Glutamatergic neuron (in vitro differentiated cells): ENCODE measurements at places on chromosomes 2 and 18. TPM values are rescaled to one million over a fixed set of nuclear protein-coding genes. Genes with fewer than 3 reads are reported as not detected.

FEV gene
- not detected for total RNA-seq

UBE2F gene
- 43.0 TPM for total RNA-seq

NBEAL1 gene
- total RNA-seq = 19.0 TPM

KIF1A gene
- total RNA-seq = 439 TPM

FKBP1B gene
- 38.1 TPM for total RNA-seq

NCKAP5 gene
- total RNA-seq = 0.20 TPM

AGXT gene
- total RNA-seq = not detected

TCF7L1 gene
- total RNA-seq = 6.6 TPM

DNA sequence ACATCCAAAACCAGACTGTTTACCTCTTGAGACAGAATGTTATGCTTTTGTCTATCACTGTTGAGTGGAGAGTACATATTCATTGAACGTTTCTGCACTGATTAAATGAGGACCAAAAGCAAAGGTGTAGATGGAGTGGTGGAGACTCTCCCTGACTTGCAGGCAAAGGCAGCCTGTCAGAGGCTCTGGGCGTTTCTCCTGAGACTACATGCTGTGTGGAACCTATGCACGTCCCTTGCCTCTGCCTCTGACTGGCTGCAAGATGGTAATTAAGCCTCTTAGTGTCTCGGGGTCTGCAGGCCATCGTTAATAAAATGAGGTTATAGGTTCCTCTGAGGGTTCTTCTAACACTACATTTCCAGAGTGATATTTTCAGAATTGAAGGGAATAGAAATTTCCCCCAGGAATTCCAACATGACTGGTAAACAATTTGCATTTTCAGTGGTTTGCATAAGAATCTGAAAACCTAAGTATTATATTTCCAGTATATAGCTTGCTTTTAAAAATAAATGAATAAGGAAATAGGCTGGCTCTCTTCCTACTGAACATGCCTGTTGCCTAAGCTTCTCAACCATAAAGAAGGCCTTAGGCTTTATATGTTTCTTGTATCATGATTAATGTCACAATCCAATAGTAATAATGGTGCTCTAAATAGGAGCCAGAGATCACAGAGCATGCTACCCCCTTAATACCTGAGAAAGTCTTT, 107.4 kb downstream of the FTCDNL1 start:
- no peak overlapping the region for H3K4me3 ChIP-seq
- no peak for DNase-seq
- no peak overlapping the region for H3K27ac ChIP-seq
- no peaks in the 10 kb centered on the region for H3K36me3 ChIP-seq
- H3K27me3 ChIP-seq = peaks cover 2% of the 10 kb centered on the region
- H3K4me1 ChIP-seq = peaks cover 11% of the 10 kb centered on the region

GRCh38 chr2:179985163-179985820, 21.8 kb downstream of the CWC22 start:
- H3K4me3 ChIP-seq = no peak overlapping the region
- H3K4me1 ChIP-seq = no peaks in the 10 kb centered on the region
- no peak overlapping the region for H3K27ac ChIP-seq
- H3K36me3 ChIP-seq = no peaks in the 10 kb centered on the region
- DNase-seq = no peak
- H3K27me3 ChIP-seq = no peaks in the 10 kb centered on the region

- no peak for DNase-seq
- H3K4me3 ChIP-seq = no peak overlapping the region
- no peaks in the 10 kb centered on the region for H3K36me3 ChIP-seq
- peaks cover 10% of the 10 kb centered on the region for H3K27me3 ChIP-seq
These were observed 17.0 kb downstream of the GPR35 start for GRCh38 chr2:240642061-240642805.

DNA sequence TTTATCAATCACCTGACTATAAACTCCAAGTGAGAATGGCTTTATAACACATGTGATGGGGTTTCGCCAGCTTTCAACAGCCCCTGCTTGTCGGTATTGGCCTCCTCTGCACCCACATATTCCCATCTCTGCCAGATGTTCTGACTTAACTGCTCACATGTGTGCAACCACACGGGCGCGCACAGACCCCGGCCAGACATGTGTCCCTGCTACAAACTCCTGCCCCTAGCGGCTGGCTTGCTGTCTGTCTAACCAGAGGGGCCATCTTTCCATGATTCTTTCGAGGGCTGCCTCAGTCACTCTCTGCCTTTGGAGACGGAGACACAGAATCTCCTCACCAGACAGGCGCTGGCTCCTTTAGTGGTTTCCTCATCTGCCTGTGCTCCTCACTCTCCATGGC, 15.3 kb downstream of the STON1 start:
- DNase-seq = no peak
- no peaks in the 10 kb centered on the region for H3K36me3 ChIP-seq
- no peak overlapping the region for H3K27ac ChIP-seq
- peaks cover 2% of the 10 kb centered on the region for H3K27me3 ChIP-seq

DNA sequence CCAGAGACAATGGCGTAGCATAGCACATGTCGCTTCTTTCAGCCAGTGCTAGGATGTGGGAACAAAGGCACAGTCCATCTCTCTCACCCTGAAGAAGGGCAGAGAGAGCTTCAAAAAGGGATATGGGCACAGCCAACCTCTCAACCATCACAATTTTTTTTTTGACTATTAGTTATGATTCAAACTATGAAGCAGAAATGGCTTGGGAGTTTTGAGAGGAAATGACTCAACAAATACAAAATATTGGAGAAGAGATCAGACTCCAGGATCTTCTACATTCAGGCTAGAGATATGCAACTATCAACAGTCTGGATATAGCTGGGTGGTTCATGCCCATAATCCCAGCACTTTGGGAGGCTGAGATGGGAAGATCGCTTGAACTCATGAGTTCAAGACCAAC, 109.1 kb downstream of the MCFD2 start:
- H3K27ac ChIP-seq = no peak overlapping the region
- H3K27me3 ChIP-seq = peaks cover 2% of the 10 kb centered on the region
- H3K36me3 ChIP-seq = no peaks in the 10 kb centered on the region
- DNase-seq = no peak
- no peak overlapping the region for H3K4me3 ChIP-seq
- peaks cover 6% of the 10 kb centered on the region for H3K4me1 ChIP-seq

- H3K27me3 ChIP-seq = no peaks in the 10 kb centered on the region
- no peak overlapping the region for H3K4me3 ChIP-seq
- H3K36me3 ChIP-seq = no peaks in the 10 kb centered on the region
- no peak overlapping the region for H3K27ac ChIP-seq
- DNase-seq = no peak
These were observed 58.8 kb downstream of the GREB1L start for GRCh38 chr18:21300908-21301200.

DNA sequence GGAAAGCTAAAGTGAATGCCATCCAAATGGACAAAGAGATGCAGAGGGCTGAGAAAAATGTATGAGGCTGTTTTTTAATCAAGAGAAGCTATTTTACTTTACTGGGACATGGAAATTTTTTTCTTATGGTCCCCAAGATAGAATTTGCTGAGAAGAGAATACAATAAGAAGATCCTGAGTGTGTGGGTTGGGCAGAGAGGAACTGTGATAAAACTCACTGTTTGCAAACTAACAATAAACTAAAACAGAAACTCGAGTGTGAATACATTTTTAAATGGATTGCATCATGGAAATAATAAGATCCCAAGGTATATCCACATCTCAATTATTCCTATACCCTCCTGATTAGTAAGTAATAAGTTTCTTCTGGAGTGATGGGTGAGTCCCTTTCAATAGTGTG, 4.4 kb downstream of the NEB start:
- DNase-seq = no peak
- H3K27ac ChIP-seq = no peak overlapping the region
- peaks cover 5% of the 10 kb centered on the region for H3K4me1 ChIP-seq
- no peaks in the 10 kb centered on the region for H3K27me3 ChIP-seq

DNA sequence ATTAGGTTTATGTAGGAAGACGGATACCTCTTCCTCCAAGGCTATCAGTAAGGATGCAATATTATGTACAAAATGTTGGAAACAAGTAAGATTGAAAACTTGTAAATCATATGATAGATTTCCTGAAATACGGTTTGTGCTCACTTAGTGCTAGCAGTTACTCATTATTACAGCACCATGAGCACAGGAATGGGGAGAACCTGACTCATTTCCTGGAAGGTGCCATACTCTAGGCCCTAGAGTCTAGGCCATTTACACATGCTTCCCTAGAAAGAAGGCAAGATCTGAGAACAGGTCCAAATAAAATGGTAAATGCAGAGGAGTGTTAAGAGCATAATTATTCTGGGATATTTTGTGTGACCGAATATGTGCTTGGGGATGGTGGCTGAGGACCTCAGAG, 467.7 kb upstream of the CELF4 start:
- H3K27me3 ChIP-seq = peaks cover 5% of the 10 kb centered on the region
- H3K4me3 ChIP-seq = no peak overlapping the region
- no peaks in the 10 kb centered on the region for H3K36me3 ChIP-seq
- H3K4me1 ChIP-seq = no peaks in the 10 kb centered on the region

DNA sequence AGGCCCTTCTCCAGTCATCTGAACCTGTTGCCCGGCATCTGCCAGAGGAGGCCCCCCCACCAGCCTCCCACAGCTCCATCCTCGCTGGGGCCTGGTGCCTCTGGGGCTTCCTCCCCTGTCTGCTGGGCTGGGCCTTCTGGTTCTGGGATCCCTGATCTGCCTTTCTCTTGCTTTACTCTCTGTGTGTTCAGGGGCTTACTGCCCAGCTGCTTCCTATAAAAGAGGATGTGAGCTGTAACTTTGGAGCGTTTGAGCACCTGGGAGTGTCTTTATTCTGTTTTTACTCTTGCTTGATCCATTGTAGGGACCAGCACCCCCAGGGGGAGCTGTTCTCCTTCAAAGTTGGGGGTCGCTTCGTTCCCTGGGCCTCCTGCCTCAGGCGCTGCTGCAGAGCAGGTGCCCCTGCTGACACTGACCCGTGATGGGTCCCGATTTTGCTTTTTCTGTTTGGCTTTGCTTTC, 23.1 kb upstream of the FAHD2A start:
- H3K27ac ChIP-seq = no peak overlapping the region
- no peak overlapping the region for H3K4me3 ChIP-seq
- no peak for DNase-seq
- peaks cover 12% of the 10 kb centered on the region for H3K27me3 ChIP-seq
- H3K36me3 ChIP-seq = no peaks in the 10 kb centered on the region
- H3K4me1 ChIP-seq = peaks cover 18% of the 10 kb centered on the region

DNA sequence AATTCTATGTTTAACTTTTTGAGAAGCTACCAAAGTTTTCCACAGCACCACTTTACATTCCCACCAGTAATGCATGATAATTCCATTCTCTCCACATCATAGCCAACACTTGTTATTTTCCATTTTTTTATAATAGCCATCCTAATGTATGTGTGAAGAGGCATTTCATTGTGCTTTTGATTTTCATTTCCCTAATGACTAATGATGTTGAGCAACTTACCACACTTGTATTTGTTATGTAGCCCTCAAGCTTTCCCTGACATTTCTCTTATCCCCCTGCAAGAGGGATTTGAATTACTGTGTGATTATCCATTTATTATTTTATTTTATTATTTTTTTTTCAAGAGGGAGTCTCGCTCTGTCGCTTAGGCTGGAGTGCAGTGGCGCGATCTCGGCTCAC, 23.6 kb upstream of the SOS1 start:
- no peaks in the 10 kb centered on the region for H3K36me3 ChIP-seq
- no peaks in the 10 kb centered on the region for H3K4me1 ChIP-seq
- H3K4me3 ChIP-seq = no peak overlapping the region

- H3K27ac ChIP-seq = no peak overlapping the region
- no peaks in the 10 kb centered on the region for H3K36me3 ChIP-seq
- H3K4me1 ChIP-seq = peaks cover 2% of the 10 kb centered on the region
- H3K4me3 ChIP-seq = no peak overlapping the region
- H3K27me3 ChIP-seq = peaks cover 7% of the 10 kb centered on the region
These were observed 395.3 kb downstream of the TSN start for GRCh38 chr2:122150524-122151280.

GRCh38 chr2:136363900-136364299, 246.0 kb upstream of the CXCR4 start:
- H3K36me3 ChIP-seq = peaks cover 11% of the 10 kb centered on the region
- DNase-seq = no peak
- H3K4me3 ChIP-seq = no peak overlapping the region
- H3K4me1 ChIP-seq = no peaks in the 10 kb centered on the region

- H3K27me3 ChIP-seq = peaks cover 8% of the 10 kb centered on the region
- H3K4me3 ChIP-seq = no peak overlapping the region
- DNase-seq = no peak
- peaks cover 23% of the 10 kb centered on the region for H3K4me1 ChIP-seq
- H3K36me3 ChIP-seq = no peaks in the 10 kb centered on the region
These were observed 57.5 kb upstream of the ATL2 start for GRCh38 chr2:38434595-38434994.

GRCh38 chr2:122081751-122082150, 326.3 kb downstream of the TSN start:
- H3K4me3 ChIP-seq = no peak overlapping the region
- DNase-seq = no peak
- H3K27me3 ChIP-seq = peaks cover 8% of the 10 kb centered on the region
- H3K36me3 ChIP-seq = no peaks in the 10 kb centered on the region

- DNase-seq = no peak
- peaks cover 9% of the 10 kb centered on the region for H3K27me3 ChIP-seq
These were observed 142.2 kb downstream of the SATB2 start for GRCh38 chr2:199315299-199316179.

DNA sequence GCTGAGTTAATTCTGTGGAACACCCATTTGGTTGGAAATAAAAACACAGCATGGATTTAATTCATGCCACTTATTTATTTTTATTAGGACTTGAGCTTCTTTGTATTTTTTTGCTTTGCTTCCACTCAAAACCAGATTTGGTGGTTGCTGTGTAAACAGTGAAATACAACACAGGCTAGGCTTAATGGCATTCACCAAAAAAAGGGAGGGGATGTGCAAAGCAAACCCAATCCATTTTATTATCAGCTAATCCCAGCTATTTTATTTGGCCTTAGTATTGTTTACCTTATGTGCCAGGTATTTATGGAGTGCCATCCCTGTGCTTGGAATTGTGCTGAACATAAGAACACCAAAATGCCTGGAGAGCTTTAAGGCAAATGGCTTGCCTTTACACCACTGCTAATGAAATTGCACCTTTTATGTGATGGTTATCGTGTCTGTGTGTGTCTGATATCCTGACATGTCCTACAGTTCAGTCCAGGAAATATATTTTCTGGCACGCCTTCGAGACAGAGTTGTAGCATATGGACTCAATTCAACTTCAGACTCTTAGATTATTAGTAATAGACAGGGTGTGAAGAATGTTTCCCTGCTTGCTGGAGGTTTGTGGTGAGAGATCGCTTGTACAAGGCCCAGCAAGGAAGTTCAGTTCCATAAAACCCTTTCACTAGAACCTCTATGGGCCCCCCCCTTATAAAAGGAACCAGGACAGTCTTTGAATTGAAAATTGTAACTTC, 99.6 kb downstream of the PRPF40A start:
- H3K27ac ChIP-seq = no peak overlapping the region
- H3K36me3 ChIP-seq = peaks cover 12% of the 10 kb centered on the region
- peaks cover 3% of the 10 kb centered on the region for H3K27me3 ChIP-seq
- no peaks in the 10 kb centered on the region for H3K4me1 ChIP-seq
- H3K4me3 ChIP-seq = no peak overlapping the region
